ENCODE measurements at places on chromosomes 1 and 21. TPM values are rescaled to one million over a fixed set of nuclear protein-coding genes. Genes with fewer than 3 reads are reported as not detected.

- H3K4me1 ChIP-seq = peaks cover 7% of the 10 kb centered on the region
- H3K36me3 ChIP-seq = no peaks in the 10 kb centered on the region
- peaks cover 85% of the 10 kb centered on the region for H3K27me3 ChIP-seq
Measured at GRCh38 chr1:26047278-26047874, 1.5 kb upstream of the SLC30A2 start.

Gene CCDC24
- 1.5 TPM for total RNA-seq

Gene FCRL1
- not detected for total RNA-seq

Gene CD244
- total RNA-seq = 25.6 TPM

Measured in activated CD8-positive, alpha-beta memory T cell treated with anti-CD3 and anti-CD28 coated beads, Interleukin-2, amount 10 ng/mL, durations not matched to agents 7 days and 5 days (primary cell).